ENCODE measurements at places on chromosomes 7 and 10.

- no peaks in the 10 kb centered on the region for H3K27me3 ChIP-seq
- H3K27ac ChIP-seq, result no peak overlapping the region
- no peaks in the 10 kb centered on the region for H3K4me1 ChIP-seq
Measured at GRCh38 chr10:1115607-1115955, 59.4 kb downstream of the WDR37 start.

DNA sequence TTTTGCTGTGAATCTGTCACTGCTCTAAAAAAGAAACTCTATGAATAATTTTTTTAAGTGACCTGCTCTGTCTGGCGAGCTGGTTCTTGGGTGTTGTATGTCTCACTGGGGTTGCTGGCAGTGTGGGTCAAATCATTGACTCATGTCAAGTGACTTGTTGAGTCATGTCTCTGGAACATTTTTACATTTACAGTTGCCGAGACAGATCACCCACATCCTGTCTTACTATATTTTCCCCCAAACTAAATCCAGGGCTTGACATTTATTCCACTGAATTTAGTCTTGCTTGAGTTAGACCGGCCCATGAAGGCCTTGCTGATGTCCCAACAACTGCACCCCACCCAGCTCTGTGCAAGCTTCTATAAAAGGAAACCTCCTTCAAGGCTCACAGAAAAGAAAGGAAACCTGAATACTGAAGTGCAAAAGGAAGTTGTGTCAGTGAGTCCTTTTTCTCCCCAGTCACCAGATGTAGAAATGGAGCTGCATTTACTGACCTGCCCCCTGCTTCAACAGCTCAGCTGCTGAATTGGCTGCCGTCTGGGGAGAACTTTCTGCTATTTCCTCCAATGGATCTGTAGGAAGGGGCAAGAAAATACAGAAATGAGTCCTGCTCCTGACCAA, 290.3 kb downstream of the TNS3 start:
- H3K36me3 ChIP-seq, result peaks cover 28% of the 10 kb centered on the region
- peak overlapping the region; percentile 79 for H3K27ac ChIP-seq
- no peaks in the 10 kb centered on the region for H3K4me1 ChIP-seq
- no peak overlapping the region for H3K4me3 ChIP-seq

DNA sequence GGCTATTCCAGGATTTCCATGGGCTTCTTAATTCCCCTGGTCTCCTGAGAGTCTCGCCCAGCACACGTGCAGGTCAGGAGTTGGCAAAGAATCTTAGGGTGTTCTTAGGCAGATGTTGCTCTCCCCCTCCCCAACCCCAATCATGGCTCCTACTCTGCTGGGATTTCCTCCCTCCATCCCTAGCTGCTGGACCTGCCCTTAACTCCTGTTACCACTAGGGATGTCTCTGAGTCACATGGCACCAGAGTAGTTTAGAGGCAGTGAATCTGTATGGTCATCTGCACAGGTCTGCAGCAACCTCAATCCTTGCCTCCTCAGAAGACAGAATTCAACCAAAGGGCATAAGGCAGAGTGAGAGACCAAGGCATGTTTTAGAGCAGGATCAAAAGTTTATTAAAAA, 51.8 kb upstream of the CHST3 start:
- H3K4me3 ChIP-seq, result no peak overlapping the region
- no peaks in the 10 kb centered on the region for H3K4me1 ChIP-seq
- H3K36me3 ChIP-seq, result no peaks in the 10 kb centered on the region
- H3K27me3 ChIP-seq, result no peaks in the 10 kb centered on the region
- no peak for DNase-seq

DNA sequence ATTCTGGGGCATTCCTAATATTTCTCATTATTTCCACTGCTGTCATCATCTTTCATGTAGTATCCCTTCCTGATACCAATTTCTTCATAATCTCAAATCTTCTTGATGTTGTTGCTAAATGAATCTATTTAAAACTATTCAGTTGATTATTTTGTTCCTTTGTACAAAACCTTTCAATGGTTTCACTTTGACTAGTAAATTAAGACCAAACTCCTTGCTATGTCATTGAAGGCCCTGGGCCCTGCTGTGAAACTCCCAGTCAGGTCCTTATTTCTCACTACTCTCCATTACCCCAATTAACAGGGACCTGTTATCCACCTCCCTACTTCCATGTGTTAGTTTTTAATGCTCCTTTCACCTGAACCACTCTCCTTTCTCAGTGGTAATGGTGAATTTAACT, 97.0 kb downstream of the CTTNBP2 start:
- H3K27ac ChIP-seq, result no peak overlapping the region
- no peak for DNase-seq
- H3K4me3 ChIP-seq, result no peak overlapping the region
- no peaks in the 10 kb centered on the region for H3K27me3 ChIP-seq

GRCh38 chr7:537911-538634, 18.4 kb upstream of the PDGFA start:
- no peak for DNase-seq
- no peak overlapping the region for H3K4me3 ChIP-seq
- no peaks in the 10 kb centered on the region for H3K36me3 ChIP-seq

All from ascending aorta (tissue), 2 donors.